ENCODE measurements at places on chromosomes 1 and 21. TPM values are rescaled to one million over a fixed set of nuclear protein-coding genes. Genes with fewer than 3 reads are reported as not detected.

- no peaks in the 10 kb centered on the region for H3K27me3 ChIP-seq
- no peaks in the 10 kb centered on the region for H3K36me3 ChIP-seq
- peak overlapping the region; percentile 91 for H3K27ac ChIP-seq
- no peak for DNase-seq
These were observed 3.2 kb upstream of the PADI4 start for GRCh38 chr1:17304826-17305175.

FAM89A gene
- total RNA-seq = 12.4 TPM

GRCh38 chr1:169115891-169116585, 9.5 kb downstream of the ATP1B1 start:
- peaks cover 79% of the 10 kb centered on the region for H3K36me3 ChIP-seq
- no peak for DNase-seq
- peaks cover 74% of the 10 kb centered on the region for H3K4me1 ChIP-seq
- no peak overlapping the region for H3K4me3 ChIP-seq
- H3K27me3 ChIP-seq = no peaks in the 10 kb centered on the region

- peaks cover 6% of the 10 kb centered on the region for H3K4me1 ChIP-seq
- H3K27ac ChIP-seq = no peak overlapping the region
- no peaks in the 10 kb centered on the region for H3K27me3 ChIP-seq
- peak; percentile 85 for DNase-seq
- H3K36me3 ChIP-seq = no peaks in the 10 kb centered on the region
These were observed 503.5 kb upstream of the PKN2 start for GRCh38 chr1:88180449-88181108.

DNA sequence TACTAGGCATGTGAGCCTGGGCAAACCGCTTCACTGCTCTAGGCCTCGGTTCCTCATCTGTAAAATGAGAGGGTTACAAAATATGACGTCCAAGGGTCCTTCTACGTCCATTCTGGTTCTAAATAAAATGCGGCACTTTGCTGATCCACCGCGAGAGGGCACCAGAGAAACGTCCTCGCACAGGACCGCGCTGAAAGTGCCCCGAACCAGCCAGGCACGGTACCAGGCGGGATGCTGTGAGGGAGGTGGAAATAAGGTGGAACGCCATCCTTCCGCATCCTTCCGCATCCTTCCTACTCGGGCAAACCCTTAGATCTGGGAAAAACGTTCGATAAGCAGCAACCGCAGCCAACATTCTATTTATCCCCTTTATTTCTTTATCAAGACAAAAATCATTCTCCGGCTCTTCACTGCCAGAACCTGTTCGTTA, 60.3 kb upstream of the KRTAP19-8 start:
- no peaks in the 10 kb centered on the region for H3K27me3 ChIP-seq
- H3K27ac ChIP-seq = no peak overlapping the region
- no peak overlapping the region for H3K4me3 ChIP-seq
- H3K36me3 ChIP-seq = no peaks in the 10 kb centered on the region
- peak; percentile 83 for DNase-seq
- H3K4me1 ChIP-seq = no peaks in the 10 kb centered on the region

LRRN2 gene
- 9.0 TPM for total RNA-seq

- H3K36me3 ChIP-seq = no peaks in the 10 kb centered on the region
- no peak overlapping the region for H3K4me3 ChIP-seq
- peak; percentile 88 for DNase-seq
- no peaks in the 10 kb centered on the region for H3K27me3 ChIP-seq
- H3K27ac ChIP-seq = no peak overlapping the region
These were observed 102.9 kb downstream of the GABPA start for GRCh38 chr21:25837533-25838265.

DNA sequence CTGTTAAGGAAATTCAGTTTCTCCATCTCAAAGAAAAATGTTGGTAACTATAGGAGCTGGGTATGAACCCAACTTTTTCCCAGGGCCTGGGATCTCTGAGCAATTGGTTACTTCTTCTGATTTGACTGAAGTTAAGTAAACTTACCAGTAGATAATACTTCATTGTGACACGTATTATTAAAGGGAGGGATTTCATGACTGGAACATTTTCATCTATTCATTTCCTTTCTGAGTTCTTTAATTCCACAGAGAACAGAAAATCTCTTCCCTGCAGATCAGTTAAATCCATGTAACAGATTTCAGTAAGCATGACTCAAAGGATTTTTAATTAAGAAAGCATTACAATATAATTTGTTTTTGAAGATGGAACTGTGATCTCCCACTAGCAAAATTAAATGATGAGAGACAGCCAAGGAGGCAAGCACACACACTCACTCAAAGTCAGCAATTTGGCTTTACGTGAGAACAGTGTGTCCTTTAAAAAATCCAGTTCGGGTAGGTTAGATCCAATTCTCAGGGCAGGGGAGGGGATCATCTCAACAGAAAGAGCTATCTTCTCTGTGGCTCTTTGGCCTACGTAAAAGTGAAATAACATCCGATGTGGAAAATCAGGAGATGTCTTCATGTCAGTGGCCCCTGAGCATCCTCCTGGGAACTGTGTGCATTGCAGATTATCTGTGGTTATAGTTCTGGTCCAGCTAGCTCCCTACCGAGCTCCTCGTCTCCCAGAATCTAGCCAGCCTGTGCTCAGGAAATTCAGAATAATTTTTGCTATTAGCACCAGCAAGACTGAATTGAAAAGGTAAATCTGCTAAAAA, 10.8 kb upstream of the MYOC start:
- H3K4me3 ChIP-seq = no peak overlapping the region
- H3K27me3 ChIP-seq = peaks cover 48% of the 10 kb centered on the region
- H3K27ac ChIP-seq = no peak overlapping the region

FYB2 gene
- not detected for total RNA-seq
